ENCODE measurements at places on chromosomes 7 and 10.
A peak's percentile ranks its signal among the peaks of the same experiment; 100 is the strongest.

DNA sequence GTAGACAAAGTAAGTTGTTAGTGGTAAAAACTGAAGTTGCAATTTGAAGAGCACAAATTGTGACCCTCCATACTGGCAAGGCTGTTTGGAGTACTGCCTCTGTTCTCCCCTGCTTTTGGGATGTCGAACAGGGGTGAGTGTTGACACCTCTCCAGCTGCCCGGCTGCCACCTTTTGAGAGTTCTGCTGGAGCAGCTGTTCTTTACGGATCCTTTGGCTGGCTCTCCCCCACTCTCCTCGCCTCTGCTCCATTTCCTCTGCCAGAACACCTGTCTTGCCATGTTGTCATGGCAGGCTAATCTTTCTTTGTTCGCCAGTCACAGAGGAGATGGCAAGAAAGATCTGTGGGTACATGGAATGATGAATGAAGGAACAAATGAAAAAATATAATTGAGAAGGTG is 34.9 kb downstream of the INSYN2A start:
- DNase-seq, result no peak

- DNase-seq, result no peak
Observed at GRCh38 chr7:74545921-74546320, 92.2 kb downstream of the GTF2IRD1 start.

- peak; percentile 40 for DNase-seq
Observed at GRCh38 chr10:99619090-99619800, 994 bp downstream of the SLC25A28 start.

DNA sequence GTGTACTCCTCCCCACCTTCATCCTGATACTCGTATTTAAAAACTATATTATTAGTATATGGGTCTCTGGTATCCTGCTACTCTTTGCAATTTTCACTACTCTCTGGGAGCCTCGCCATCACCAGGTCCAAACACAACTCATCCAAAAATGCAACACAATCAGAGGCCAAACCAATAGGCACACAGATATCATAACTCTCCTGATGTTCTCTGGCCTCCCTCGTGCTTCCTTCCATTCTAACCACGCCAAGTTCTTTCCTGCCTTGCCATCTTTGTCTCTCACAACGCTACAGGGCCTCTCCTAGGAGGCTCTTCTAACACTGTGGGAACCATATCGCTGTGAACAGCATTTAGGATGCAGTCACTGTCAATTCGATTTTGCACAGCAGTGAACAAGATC is 7.3 kb downstream of the RHEB start:
- DNase-seq, result no peak

- DNase-seq, result no peak
Observed at GRCh38 chr10:132933308-132934042, 8.9 kb downstream of the CFAP46 start.

DNA sequence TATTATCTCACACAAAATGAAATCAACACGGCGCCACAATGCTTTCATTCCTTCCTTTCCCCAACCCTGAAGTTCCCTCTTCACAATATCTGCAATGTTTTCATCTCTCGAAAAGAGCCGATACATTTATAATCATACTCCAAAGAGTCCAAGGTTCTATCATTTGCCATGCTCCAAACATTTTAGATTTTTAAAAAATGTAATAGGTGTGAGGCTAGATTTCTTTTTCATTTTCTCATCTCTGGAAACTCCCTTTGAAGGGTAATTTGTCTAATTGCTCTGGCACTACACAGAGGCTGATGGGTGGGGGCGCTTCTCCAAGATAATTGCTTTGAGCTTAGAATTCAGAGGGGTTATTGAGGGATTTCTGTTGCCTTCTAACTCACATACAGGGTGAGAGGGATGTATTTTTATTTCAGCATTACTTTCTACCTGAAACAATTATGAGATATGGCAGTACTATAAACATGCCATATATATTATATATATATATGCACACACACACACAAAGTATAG is 4.9 kb downstream of the DLX5 start:
- no peak for DNase-seq

- DNase-seq, result no peak
Observed at GRCh38 chr7:158165711-158166110, 421.9 kb downstream of the PTPRN2 start.

GRCh38 chr10:50351483-50352146 is 100.3 kb upstream of the ASAH2 start:
- no peak for DNase-seq

DNA sequence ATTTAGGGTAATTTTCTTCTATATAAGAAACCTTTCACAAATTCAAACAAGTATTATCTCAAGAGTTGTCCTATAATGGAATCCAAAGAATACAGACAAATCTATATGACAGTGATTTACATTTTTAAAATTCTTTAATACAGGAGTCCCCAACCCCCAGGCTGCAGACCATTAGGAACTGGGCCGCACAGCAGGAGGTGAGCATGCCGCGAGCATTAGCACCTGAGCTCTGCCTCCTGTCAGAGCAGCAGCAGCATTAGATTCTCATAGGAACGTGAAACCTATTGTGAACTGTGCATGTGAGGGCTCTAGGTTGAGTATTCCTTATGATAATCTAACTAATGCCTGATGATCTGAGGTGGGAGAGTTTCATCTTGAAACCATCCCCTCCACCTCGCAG is 37.7 kb downstream of the SNX13 start:
- DNase-seq, result no peak

DNA sequence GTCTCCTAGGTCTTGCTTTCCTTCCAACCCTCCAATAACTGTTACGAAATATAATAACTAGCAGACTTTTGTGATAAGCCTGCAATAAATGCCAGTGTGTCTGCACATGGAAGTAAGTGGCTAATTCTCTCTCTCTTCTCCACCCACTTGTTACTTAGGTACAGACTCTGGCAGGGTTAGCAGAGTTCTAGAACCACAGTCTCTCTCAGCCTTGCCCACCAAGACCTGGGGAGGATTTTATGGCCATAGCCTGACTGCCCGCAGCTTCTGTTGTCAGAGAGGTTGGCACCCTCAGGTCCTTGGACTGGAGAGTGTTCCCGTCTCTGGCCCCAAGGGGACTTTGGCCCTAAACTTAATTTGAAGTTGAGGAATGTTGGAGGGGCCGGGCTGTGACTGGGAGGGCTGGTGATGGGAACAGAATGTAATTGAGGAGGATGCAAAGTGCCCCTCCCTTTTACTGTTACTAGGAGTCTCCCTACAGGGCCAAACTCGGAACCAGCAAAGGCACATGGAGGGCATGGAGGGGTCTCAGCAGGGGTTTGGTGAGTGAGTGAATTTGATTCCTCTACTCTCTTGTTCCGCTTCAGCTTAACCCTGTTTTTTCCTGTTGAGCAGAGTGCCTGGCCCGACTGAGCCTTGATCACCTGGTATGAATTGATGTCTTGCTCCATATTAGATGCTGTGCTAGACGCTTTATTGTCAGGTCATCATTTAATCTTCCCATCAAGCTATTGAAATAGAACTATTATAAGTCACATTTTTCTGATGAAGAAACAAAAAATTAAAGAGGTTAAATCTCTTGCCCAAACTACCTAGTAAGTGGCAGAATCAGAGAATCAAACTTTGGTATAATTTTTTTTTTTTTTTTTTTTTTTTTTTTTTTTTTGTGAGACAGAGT is 37.0 kb upstream of the LCOR start:
- no peak for DNase-seq

DNA sequence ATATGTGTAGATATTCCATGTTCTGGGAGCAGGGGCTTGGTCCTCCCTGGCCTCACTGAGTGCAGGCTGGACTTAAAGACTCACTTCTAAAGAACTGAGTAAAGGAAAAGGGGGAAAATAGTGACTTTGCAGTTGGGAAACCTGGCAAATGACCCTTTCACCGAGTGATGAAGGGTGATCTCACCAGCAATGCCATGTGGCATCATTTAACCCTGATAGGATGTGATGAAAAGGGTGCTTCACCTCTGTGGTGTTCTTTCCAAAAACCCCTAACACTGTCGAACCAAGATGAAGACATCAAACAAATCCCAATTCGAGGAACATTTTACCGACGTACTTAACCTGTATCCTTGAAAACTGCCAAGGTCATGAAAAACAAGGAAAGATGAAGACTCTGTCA is 71.9 kb downstream of the AOAH start:
- DNase-seq, result no peak

GRCh38 chr7:94913391-94913790 is 6.0 kb downstream of the PPP1R9A start:
- no peak for DNase-seq

GRCh38 chr7:90843472-90843871 is 247.4 kb downstream of the CDK14 start:
- no peak for DNase-seq

DNA sequence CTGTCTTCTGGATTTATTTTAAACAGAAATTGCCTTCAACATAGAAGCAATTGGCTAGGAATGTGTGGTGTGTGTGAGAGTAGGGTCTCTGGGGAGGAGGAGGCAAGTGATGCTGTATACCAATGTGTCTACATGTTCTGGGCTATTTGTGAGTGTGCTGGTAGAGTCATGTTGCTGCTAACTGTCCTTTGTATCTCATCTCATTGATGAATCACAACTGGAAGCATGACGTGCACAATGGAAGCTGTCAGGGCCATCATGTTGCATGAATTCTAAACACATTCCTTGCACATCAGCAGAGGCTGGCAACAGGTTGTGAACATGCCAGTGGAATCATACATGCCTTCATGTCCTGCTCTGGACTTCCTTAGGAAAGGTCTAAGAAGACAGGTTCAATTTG is 199.7 kb downstream of the BMPER start:
- peak; percentile 20 for DNase-seq

GRCh38 chr10:94853065-94853464 is 85.4 kb upstream of the CYP2C9 start:
- no peak for DNase-seq

DNA sequence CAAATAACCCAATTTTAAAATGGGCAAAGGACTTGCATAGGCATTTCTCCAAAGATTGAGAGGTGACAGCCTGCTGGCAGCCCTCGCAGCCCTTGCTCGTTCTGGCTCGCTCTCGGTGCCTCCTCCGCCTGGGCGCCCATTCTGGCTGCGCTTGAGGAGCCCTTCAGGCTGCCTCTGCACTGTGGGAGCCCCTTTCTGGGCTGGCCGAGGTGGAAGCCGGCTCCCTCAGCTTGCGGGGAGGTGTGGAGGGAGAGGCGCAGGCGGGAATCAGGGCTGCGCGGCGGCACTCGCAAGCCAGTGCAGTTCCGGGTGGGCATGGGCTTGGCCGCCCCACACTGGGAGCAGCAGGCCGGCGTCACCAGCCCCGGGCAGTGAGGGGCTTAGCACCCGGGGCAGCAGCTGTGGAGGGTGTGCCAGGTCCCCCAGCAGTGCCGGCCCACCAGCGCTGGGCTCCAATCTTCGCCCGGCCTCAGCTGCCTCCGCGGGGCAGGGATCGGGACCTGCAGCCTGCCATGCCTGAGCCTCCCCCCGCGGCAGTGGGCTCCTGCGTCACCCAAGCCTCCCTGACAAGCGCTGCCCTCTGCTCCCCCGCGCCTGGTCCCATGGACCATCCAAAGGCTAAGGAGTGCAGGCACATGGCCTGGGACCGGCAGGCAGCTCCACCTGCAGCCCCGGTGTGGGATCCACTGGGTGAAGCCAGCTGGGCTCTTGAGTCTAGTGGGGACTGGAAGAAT is 54.0 kb upstream of the GALNT17 start:
- DNase-seq, result no peak

- DNase-seq, result peak; percentile 71
Observed at GRCh38 chr7:47653550-47654411, 71.9 kb upstream of the TNS3 start.

DNA sequence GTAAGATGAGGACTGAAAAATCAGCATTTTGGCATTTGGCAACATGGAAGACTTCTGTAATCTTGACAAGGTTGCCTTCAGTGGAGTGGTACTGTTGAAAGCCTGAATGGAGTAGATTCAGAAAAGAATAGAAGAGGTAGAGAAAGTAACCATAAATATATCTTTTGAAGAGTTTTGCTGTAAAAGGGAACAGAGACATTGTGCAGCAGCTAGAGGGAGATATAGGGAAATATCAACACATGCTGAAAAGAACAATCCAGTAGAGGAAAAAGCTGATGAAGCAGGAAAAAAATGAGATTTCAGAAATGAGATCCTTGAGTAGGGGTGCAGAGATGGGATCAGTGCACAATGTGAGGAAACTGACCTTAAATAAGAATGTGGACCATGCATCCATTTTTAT is 60.0 kb downstream of the RAPGEF5 start:
- DNase-seq, result no peak

GRCh38 chr10:32139223-32140073 is 83.2 kb upstream of the KIF5B start:
- DNase-seq, result peak; percentile 95

GRCh38 chr7:156753229-156753560 is 112.6 kb downstream of the RNF32 start:
- no peak for DNase-seq

GRCh38 chr7:64868499-64868898 is 34.6 kb upstream of the ZNF273 start:
- DNase-seq, result no peak

DNA sequence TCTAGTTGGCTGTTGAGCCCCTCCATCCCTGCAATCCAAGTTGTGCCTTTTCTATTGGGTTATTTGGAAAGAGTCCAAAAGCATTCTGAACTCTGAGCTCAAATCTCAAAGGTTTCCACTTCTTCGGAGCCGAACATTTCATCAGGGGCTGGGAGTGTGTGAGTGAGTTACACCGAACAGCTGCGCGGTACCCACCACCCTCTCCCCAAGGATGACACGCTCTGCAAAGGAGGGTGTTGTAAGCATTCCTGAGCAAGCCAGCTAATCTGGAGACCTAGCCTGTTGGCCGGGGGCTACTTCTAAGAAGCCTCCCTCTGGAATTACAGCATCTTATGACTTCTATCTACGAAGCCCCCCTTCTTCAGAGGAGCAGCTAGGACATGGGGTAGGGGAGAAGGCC is 270.5 kb downstream of the CREB5 start:
- no peak for DNase-seq

DNA sequence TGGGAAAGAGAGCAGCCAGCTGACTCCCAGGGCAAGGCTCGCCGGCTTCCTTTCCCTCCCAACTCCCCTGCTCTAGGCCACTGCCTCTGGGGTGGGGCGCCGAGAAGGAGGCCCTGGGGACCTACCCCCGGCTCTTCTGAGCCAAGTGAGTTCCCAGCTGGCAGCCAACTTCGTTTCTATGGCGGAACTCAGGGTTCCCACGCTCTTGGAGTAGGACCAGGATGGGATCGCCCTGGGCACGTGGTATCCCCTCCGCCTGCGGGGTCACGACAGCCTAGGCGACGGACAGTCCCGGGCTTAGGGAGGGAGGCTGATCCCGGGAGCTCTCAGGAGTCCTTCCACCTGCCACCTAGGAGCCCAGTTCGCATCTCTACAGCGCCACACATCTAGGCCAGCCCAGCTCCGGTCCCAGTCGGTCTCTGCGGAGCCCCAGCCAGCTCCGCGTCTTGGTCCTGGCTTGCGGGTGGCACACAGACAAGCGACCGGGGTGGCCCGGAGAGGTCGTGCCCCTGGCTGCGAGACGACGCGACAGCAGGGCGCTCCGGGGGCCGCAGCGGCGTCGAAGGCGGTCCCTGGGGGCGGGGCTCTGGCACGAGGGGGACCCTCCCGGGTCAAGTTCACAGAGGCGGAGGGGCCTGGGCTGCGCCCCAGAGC is 20.5 kb upstream of the GATA3 start:
- DNase-seq, result no peak

DNA sequence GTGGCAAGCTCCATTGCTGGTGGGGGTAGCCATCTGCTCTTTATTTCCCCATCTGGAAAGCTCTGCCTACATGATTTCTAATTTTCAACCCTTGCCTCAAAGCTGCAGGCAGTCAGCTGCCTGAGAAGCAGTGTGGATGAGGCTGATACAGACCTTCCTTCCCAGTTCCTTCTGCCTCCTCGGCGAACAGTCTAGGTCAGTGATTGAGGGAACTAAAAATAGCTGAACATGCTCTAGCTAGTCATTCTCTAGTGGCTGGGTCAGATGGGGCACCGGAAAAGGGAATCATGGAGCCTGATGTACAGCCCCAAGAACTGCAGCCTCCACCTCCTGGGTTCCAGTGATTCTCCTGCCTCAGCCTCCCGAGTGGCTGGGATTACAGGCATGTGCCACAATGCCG is 48.7 kb downstream of the NAMPT start:
- DNase-seq, result no peak

All from EH (cell line).